Germinal center (tissue), 1 donor: ENCODE measurements at places on chromosomes 4 and X.

DNA sequence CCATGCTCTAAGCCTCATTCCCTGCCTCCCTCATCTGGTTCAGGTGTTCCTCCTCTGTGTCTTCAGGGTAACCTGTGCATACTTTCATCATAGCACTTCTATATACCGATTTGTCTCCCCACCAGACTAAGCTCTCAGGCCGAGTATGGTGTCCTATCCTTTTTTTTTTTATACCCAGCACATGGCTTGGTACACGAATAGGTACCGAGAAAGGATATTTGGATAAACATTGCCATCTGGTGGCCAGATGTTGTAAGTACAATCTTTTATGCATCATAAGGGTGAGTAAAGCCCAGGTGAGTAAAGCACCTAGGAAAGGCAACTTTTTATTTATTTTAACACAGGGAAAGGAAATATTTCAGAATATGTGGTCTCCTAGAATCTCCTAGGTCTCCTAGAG, 68.4 kb downstream of the MID2 start:
- DNase-seq: peak; percentile 2

- no peak for DNase-seq
Measured at GRCh38 chr4:158941895-158942294, 161.0 kb upstream of the RAPGEF2 start.

- DNase-seq: no peak
Measured at GRCh38 chr4:173018446-173018845, 150.2 kb upstream of the GALNT7 start.

- no peak for DNase-seq
Measured at GRCh38 chr4:53119680-53120079, 246.2 kb downstream of the SCFD2 start.

GRCh38 chrX:22320236-22320873, 47.6 kb downstream of the CBLL2 start:
- no peak for DNase-seq

GRCh38 chrX:16930392-16930791, 16.1 kb upstream of the REPS2 start:
- DNase-seq: no peak

GRCh38 chr4:121875652-121876051, 5.4 kb upstream of the BBS7 start:
- DNase-seq: no peak

- DNase-seq: no peak
Measured at GRCh38 chr4:116180157-116180601, 905.2 kb downstream of the TRAM1L1 start.

- DNase-seq: no peak
Measured at GRCh38 chrX:74656079-74656745, 41.8 kb upstream of the RLIM start.

- no peak for DNase-seq
Measured at GRCh38 chrX:112826023-112826422, 14.6 kb downstream of the AMOT start.

DNA sequence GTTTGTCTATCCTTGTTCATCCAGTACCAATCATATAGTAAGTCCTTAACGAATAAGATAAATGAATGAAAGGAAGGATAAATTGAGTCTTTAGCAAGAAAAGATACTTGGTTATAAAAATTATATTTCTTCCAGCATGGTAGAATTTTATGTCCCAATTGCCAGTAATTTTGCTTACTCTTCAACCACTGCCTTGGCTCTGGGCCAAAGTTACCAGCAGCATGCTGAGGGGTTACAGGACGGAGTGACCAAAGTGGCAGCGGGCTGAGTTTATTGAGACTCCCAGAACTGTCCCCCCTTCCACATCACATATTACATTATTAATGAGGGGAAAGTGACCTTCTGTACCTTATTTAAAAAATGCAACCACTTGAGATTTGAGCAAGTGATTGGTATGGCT, 121.7 kb downstream of the RASGEF1B start:
- no peak for DNase-seq

DNA sequence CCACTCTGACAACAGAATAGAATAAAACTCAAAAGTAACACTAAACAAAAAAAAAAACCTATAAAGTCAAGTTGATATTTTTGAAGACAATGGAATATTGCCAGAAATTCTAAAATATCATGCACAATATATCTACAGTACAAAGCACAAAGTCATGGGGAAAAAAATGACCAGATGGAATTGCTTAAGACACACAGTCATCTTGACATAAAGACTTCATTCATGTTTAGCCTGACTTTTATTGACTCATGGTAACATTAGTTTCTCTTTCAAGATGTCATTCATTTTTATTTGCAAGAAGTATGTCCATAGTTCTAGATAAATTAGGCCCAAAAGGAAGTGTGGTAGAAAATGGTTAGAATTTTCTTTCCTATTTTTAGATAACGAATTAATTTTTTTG, 259.1 kb downstream of the CAMK2D start:
- no peak for DNase-seq

DNA sequence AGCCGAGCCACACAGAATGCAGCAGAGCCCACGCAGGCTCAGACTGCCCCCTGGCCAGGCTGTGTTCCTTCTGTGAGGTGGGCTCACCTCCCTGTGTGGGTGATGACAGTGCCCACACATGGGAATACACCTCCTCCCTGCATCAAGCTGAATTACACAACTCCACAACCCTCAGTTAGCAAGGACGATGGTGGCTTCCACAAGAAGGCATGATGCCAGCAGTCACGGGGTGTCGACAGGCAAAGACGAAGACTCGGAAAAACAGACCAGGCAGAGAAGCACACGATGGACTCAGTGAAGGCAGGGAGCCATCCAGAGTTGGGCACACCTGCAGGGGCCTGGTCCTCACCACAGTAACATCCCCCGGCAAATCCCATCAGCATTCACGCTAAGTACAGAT, 12.1 kb downstream of the LETM1 start:
- no peak for DNase-seq

GRCh38 chrX:45404206-45404605, 203.5 kb upstream of the DIPK2B start:
- no peak for DNase-seq

- DNase-seq: no peak
Measured at GRCh38 chr4:35164063-35164462, 1080.3 kb downstream of the ARAP2 start.

DNA sequence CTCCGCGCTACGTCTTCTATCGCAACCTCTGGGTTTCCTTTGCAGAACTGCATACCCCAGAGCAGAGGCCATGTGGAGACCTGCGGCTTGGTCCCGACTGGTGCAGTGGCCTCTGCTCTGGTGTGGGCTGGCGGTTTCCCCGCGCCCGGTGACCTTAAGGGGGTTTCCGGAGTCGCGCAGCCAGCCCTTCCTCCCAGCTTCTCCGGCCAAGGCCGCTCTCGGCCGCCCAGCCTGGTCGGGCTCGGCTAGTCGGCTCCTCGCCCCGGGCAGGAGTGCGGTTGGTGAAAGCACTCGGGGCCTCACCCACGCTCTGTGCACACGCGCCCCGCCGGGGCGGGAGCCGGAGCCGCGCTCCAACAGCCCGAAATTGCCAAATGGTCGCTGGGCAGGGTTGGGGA, 84.9 kb downstream of the BCOR start:
- no peak for DNase-seq

- no peak for DNase-seq
Measured at GRCh38 chr4:1686440-1687036, 2.4 kb upstream of the FAM53A start.

- DNase-seq: no peak
Measured at GRCh38 chr4:183636503-183636902, 22.5 kb downstream of the RWDD4 start.

- DNase-seq: peak; percentile 10
Measured at GRCh38 chr4:12729384-12729783, 754.8 kb downstream of the RAB28 start.

- DNase-seq: no peak
Measured at GRCh38 chr4:3522651-3523050, 9.6 kb downstream of the LRPAP1 start.

DNA sequence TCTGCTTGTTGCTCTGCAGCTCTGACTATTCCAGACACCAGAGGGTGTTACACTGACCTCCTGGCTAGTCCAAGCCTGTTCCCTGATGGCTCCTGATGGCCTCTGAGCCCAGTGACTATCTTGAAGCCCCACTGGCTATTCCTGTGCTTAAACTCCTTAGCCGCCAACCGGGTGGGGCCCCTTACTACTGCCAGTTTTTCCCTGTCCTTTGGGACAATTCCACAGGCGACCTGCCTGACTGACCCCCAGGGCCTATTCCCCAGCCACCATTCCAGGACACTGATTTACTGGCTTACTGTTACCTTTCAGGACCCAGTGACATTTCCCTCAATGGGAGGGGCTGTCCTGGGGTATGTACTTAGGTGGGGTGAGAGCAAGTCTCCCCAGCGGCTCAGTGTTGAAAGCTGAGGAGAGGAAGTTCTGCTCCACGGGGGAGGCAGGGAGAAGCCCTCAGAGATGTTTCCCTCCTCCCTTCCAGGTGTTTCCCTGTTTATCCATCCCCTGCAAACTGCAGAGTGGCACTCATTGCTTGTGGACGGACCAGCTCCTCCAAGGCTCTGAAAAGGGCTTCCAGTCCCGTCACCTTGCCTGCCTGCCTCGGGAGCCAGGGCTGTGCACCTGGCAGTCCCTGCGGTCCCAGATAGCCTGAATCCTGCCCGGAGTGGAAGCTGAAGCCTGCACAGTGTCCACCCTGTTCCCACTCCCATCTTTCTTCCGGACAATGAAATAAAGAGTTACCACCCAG, 4.0 kb downstream of the TIMP1 start:
- no peak for DNase-seq

DNA sequence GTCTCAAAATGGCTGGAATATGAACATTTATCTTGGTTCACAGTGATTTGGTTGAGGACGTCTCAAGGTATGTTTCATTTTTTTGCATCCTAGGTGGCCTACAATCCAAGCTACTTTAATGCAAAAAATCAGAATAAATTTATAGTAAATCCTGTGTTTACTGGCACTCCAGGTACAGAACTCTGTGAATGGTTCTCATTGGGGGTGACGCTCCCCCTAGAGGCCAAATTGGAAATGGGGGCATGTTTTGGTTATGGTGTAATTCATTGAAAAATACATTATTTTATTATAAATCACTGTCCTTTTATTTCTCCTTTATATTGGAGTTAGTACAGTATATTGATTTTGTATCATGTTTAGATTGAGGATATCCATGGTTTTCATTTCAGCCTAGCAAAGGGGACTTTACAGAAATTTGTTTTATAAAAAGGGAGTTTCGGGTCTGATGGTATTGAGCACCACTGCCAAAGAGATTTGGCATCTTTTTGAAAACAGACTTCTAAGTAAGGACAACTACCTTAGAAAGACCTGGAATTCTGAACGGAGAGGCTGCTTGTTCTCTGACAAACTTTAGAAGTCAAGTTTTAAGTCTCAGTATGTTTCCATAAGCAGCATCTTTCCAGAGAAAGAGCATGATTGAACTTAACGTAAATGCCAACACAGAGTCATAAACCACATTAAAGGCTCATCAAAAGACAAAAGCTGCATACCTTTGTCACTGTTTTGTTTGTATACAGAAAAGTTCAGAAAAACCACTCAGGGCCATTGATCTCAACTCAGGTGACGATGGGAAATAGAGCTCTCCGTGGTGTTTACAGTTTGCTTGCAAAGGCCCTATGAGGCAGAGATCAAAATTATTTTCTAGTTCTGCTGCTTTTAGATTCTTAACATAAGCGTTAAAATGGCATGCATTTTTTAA, 19.4 kb downstream of the MTM1 start:
- DNase-seq: peak; percentile 21

GRCh38 chr4:125482822-125483221, 168.1 kb downstream of the FAT4 start:
- no peak for DNase-seq

GRCh38 chr4:111943796-111944203, 201.5 kb upstream of the FAM241A start:
- peak; percentile 48 for DNase-seq

DNA sequence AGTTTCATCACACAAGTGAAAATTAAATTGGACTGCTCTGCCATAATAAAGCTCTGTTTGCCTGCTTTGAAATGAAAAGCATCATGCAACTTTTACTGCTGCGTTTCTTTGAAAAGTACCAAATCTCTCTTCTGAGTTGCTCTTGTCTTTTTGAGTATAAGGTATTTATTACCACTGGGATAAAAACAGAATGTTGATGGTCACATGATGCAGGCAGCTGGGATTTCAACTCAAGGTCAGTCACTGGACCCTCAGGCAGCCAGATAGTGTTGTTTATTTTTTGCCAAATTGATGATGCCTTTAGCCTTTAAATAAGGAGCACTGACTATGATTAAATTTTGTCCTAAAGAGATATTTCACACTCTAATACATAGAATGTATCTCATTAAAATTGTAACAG, 32.7 kb downstream of the DMD start:
- DNase-seq: no peak

- no peak for DNase-seq
Measured at GRCh38 chr4:70734971-70735370, 13.2 kb downstream of the RUFY3 start.

GRCh38 chr4:181427076-181427475, 816.1 kb upstream of the TENM3 start:
- no peak for DNase-seq

DNA sequence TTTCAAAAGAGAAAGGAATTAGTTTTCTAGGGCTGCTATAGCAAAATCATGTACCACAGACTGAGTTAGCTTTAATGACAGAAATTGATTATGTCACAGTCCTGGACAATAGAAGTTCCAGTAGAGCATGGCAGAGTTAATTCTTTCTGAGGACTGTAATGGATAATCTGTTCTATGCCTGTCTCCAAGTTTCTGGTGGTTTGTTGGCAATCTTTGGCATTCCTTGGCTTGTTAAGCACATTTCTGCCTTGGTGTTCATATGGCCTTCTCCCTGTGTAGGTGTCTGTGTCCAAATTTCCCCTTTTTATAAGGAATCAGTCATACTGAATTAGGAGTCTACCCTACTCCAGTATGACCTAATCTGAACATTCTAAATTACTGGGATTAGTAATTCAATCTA, 336.1 kb upstream of the PABPC4L start:
- DNase-seq: no peak

GRCh38 chr4:53543561-53543960, 47.7 kb downstream of the LNX1 start:
- no peak for DNase-seq
